ENCODE measurements at places on chromosomes 1 and 21.

DNA sequence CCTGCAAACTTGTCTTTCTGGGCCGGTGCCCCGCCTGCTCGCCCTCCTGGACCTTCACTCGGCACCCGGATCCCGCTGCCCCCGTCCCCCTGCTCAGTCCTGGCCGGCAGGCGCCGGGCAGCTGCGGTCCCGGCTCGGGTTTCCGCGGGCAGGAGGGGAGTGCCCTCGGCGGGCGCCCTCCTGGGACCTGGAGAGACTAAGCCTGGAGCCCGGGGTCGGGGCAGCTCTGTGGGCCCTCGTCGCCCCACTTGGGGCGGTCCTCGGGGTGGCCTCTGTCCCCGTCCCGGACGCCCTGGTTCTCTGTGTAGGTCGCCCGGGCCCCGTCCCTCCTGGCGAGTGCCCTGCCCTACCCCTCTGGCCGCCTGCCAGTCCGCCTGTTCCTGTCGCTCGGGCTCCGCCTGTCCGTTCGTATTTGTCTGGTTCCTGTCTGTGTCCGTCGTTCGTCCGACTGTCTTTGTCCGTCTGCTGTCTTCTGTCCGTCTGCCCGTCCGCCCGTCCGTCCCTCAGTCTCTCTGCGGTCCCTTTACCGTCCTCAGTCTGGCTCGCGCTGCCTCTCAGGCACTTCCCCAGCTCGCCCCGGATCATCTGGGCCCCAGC is 490 bp downstream of the SERINC2 start:
- peak; percentile 74 for DNase-seq

DNA sequence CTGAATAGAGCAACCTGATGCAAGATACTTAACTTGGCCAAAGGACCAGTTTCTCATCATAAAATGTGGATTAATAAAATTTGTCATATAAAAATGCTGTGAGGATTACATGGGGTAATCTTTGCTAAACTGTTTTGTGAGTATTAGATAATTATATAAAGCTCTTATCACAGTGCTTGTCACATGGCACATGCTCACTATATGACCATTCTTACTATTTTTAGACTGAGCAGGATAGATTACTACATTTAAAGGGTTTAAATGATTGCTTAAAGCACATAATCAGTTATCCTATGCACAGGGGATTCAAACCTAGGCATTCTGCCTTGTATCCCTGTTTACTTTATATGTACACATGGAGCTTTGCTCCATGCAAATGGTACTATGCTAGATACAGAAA is 82.9 kb upstream of the COL24A1 start:
- DNase-seq = no peak

- DNase-seq = no peak
These were observed 221.8 kb upstream of the CHRM3 start for GRCh38 chr1:239164451-239165180.

DNA sequence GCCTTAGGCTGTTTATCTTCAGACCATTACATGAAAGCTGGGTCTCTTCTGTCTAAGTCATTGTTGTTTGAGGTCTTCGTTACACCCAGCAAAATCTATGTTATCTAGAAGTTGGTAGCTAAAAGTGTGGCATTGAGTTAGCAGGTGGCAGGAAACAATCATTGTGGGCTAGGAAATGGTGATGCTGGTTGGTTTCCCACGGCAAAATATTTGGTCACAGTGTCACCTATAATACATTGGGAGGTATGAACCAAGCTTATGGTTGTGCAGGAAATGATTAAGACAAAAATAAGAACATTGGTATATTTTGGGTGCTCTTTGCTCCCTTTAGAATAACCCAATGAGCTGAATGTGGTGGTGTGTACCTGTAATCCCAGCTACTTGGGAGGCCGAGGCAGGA is 169.7 kb downstream of the TRIM33 start:
- DNase-seq = no peak

DNA sequence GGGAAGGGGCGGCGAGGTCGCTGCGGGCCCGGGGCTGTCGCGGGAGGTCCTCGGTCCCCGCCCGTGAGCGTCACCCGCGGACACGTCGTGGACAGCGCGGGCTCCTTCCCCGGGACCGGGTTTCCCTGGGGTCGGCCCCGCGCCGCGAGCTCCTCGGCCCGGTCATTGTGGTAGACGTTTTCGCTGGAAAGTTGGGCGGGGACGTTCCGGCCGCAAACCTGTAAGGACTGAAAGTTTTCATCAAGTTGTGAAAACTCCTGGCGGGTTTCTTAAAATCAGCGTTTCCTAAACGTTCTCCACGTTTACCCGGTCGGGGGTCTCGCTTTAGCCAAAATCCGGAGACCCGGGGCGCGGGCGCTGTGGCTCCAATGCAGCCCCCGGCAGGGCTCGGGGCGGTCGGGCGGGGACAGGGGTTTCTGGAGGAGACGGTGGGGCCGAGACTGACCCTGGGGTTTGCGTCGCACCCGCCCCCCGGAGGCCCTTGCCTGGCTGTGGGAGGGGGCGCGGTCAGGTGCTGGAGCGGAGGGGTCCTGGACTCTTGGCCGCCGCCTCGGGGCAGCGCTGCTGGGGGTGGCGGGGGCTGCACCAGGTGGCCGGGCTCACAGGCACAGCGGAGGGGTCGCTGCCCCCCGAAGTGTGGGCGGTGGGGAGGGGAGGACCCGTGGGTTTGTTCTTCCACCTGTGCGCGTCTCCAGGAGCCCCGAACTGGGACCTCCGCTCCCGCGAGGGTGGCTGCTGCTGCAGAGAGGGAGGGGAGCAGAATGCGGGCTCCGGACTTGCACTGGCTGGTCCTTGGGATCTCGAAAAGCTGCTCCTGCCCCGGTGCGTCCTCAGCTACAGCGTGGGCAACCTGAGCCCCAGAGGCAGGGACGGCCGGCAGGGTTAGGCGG is 827 bp downstream of the PRKCZ start:
- no peak for DNase-seq

- DNase-seq = no peak
These were observed 544.2 kb downstream of the RWDD3 start for GRCh38 chr1:95778217-95778616.

DNA sequence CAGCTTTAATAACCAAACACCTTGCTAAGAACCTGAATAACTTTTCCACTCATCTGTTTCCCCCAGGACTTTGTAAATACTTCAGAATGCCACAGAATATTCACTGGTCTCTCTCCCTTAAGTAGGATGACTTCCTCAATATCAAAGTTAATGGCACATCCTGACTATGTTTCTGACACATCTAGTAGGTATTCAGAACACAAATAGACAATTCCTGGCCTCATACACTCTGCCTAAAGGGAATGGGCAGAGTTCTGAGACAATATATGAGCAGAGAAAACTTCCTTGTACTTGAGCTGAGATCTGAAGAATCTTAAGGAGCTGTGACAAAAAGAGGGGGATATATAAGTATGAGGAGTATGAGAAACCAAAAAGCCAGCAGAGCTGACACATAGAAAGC is 34.8 kb downstream of the ANKRD13C start:
- no peak for DNase-seq

DNA sequence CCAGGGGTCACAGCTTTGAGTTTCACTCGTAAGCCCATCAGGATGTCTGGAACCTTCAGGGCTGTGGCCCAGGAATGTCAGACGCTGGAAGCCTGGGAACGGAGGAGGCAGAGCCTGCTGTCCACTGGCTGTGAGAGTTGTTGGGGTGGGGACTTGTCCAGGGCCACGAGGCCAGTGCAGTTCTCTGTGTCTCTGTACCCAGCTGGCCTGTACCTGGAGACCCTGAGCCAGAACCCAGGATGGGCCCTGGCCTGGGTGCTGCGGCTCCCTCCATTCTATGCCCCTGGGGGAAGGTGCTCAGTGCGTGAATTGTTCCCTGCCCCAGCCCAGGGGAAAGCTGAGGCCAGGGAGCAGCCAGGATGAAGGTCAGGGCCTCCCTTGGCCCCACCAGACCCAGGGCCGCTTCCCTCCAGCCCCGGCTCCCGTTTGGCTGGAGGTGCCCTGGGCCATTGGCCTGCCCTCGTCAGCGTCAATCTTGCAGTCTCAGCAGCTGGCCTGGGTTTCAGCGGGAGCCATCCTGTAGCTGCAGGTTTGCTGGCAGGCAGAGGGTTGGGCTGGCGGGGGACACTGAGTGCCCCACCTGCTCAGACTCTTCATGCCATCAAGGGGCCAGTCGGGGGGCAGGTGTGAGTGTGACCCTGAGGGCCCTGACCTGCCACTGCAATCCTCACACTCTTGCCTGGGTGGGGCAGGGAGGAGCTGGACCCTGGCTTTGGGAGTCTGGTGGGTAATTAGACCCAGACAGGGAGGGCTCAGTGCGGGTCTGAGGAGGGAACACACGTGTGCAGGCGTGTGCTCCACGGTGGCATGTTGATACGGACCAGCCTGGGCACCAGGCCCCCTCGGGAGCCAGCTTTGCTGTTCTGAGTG is 724 bp upstream of the CALML6 start:
- DNase-seq = no peak

- no peak for DNase-seq
These were observed 2.2 kb downstream of the NHLH1 start for GRCh38 chr1:160369087-160369486.

- DNase-seq = no peak
These were observed 13.6 kb downstream of the G0S2 start for GRCh38 chr1:209688746-209689234.

DNA sequence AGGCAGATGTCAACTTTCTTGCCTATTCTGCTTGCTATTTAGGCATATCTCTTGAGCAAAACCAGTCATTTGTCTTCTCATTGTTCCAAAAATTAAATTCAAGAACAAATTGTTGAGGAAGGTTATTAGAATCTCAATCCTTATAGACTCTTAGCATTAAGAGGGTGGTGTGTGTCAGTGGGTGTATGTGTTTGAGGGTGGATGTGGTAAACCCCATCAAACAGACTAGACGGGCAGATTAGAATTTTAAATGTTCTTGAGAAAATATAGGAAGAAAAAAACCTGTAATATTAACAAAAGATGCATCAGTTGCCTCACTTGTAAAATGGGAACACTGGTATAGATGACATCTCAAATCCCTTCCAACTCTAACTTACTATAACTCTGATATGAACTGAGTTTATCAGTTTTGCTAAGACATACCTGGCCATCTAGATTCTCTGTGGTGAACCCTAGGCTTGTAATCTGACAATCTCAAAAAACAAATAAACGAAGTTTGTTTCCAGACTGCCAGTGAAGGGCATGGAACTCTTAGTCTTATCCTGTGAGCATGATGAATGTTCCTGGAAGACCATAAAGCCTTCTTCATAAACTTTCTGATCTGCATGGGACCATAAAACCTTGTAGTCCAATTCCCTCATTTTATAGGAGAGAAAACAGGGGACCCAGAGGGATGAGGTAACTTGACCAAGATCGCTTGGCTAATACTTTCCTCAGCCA is 176.3 kb upstream of the SGIP1 start:
- DNase-seq = no peak

- no peak for DNase-seq
These were observed 48.2 kb upstream of the EPB41 start for GRCh38 chr1:28865997-28866650.

DNA sequence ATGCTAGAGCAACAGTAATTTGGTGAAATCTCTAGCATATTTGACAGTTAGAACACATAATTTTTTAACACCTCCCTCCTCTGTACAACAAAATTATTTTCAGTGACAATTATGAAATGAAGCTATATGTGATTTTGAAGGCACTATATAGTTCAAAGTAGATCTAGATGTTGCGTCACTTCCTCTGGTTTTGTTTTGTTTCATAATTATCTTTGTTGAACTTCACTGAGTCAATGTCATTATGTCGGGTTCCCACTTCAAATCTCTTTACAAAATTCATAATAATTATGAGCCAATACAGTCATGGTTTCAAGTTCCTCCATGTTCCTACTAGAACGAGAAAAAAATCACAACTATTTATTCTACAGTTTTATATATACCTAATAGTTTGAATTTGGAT is 254.8 kb upstream of the PLXNA2 start:
- no peak for DNase-seq

DNA sequence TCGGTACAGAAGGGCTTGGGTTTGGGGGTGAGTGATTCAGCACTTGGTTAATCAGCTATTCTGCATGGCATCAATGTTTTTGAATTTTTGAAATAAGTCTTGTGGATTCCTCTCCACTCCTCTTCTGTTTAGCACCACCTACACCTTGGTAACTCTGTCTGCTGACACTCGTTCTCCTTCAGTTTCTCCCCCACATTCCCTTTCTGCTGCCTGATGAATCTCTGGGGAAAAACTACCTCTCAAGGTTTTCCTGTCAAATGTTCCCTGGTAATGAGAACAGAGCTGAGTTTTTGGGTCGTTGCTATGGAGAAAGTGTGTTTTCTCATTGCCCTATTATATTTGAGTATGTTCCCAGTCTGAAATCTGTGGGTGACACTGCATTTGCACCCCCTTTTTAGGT is 108.2 kb downstream of the GABPA start:
- DNase-seq = no peak

GRCh38 chr1:234724516-234725176 is 114.7 kb upstream of the IRF2BP2 start:
- no peak for DNase-seq

GRCh38 chr1:95012389-95012788 is 60.4 kb downstream of the ALG14 start:
- no peak for DNase-seq

DNA sequence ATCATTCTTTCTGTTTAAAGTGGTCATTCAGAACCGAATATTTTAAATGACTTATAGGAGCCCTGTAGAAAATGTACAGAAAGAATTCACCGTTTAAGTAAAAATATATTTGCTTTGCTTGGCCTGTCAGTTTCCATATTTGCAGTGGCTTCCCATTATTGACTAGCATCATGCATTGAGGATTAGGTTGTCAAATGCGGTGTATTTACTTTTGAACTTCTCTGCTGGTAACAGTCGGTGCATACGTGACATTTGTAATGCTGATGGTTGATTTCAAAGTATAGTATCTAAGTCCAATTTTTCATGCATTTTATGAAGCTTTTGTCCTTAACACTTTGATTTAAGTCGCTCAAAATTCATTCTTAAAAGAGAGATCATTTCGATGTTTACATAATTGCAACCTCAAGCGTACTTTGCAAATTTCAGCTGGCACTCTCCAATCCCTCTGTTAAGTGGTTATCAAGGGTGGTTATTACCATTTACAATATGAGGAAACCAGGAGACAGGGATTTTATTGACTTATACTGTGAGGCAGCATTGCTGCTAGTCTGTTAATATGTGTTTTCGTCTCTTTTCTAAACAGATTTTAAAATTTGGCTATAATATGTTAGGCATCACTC is 201.6 kb downstream of the SDCCAG8 start:
- DNase-seq = peak; percentile 35

DNA sequence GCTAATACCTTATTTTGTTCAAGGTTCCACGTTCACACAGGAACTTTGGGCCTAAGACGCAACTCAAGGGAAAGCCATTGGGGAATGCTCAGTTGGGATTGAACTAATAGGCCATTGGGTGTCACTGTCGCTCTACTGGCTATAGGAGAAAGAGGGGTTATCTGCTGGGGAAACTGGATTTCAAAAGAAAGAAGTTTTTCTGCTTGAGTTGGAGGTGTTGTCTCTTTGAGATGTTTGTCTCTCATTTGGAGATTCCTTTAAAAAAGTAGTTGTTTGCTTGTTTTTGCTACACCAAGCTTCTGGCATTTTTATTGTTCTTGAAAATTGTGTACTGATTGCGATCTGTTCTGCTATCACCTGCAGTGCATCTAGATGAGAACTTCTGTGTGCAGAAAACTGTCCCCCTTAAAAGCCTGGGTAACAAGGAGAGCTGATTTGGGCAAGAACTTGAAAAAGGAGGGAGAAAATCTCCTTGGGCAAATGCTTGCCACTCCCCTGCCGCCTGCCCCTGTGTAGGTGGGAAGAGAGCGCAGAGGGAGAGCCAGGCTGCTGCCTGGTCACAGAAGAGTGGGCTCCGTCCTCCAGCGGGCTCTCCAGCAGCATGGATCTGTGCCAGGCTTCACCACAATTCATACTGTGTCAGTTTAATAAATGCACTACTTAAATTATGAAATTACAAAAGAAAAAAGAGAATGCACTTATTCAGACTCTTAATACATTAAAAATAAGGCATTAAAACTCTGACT is 39.9 kb downstream of the PEX14 start:
- no peak for DNase-seq

- no peak for DNase-seq
These were observed 13.8 kb downstream of the HEYL start for GRCh38 chr1:39625462-39626273.
